ENCODE measurements at places on chromosomes 3 and 15.
A peak's percentile ranks its signal among the peaks of the same experiment; 100 is the strongest.

DNA sequence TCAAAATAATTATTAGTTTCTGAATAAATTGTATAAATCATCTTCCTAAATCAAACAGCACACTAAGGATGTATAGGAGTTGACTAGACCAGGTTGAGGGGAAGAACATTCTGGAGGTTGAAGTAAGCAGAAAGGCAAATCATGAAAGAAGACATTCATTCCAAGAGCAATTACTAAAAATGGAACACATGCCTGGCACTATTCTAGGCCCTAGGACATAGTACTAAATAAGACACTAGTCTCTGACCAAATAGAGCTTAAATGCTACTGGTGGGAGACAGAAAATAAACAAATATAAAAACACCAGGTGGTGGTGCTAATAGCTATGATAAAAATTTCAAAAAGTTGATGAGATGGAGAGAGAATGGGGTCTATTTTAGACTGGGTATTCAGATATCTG lies 190.1 kb downstream of the TBC1D5 start:
- DNase-seq = no peak

DNA sequence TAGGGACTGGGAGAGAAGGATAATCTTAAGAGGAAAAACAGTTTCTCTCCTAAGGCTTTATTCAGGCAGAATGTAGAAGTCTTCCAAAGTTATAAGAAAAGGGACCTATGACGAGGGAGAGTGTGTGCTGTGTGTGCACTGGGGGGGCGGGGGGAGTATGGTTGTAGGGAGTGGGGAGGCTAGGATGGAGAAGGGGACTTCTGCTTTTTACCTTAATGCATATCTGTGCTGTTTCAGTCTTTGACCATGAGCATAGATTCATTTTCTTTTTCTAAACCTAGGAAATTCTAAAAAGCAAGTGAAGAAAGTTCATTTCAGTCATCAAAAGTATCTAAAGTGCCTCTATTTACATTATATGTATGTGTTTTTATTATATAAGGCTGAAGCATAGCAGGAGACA lies 52.6 kb upstream of the RASA2 start:
- no peak for DNase-seq

DNA sequence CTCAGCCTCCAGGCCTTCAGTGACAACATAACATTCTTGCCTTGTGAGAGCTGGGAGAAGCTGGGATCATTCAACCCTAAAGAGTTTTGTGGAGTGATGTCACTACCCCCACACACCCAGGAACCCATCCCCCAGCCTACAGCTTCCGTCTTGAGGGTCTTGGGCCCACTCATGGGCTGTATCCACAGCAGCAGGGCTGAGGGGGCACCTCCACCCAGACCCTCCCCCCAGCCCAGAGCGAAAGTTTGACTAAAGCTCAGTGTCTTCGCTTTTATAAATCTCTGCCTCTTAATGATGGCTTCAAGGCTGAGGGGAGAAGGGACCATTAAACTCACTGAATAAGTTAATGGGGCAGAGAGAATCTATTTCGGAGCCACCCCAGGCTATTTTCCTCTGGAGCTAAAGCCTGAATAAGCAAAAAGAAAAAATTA lies 23.8 kb downstream of the NTRK3 start:
- DNase-seq = no peak

GRCh38 chr3:14307656-14308302 lies 94.6 kb upstream of the SLC6A6 start:
- DNase-seq = no peak

DNA sequence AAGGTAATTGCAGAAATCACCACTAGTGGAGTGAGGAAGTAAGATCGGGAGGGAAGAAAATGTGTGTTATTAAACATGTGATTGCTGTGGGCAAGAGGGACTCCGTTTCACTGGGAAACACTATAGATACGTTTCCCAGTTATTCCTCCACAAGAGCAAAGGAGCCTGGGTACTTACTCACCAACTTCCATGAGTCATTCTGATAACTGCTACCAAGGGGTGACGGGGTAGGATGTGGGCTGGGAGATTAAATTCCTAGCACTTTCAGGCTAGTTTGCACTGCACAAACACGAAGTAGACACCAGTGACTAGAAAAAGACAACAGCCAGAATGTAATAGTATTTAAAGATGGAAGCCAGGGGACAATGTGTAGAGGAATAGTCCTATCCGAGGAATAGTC lies 812.9 kb upstream of the CFAP20DC start:
- no peak for DNase-seq

GRCh38 chr3:172582712-172583111 lies 59.5 kb upstream of the TNFSF10 start:
- DNase-seq = no peak

GRCh38 chr3:57872606-57873005 lies 116.5 kb downstream of the SLMAP start:
- no peak for DNase-seq

DNA sequence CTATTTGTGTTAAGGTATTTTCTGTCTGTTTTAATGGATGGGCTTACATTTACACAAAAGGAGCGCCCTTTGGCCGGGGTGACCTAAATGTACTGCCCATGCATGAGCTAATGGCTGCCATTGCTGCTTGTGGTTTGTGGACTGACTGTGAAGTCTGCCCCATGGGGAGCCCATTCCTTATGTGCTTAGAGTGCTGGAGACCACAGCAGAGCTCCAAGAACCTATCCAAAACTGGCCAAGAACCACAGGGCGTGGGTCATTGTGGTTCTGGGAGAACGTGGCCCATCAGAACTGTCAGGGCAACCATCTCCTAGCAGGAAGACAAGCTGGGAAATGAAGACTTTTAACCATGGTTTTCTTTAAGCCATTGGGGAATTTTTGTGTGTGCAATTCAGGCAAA lies 105.3 kb downstream of the CHDH start:
- no peak for DNase-seq

GRCh38 chr3:158700559-158700958 lies 28.1 kb upstream of the LXN start:
- peak; percentile 29 for DNase-seq

GRCh38 chr3:115666920-115667737 lies 43.8 kb downstream of the GAP43 start:
- no peak for DNase-seq

DNA sequence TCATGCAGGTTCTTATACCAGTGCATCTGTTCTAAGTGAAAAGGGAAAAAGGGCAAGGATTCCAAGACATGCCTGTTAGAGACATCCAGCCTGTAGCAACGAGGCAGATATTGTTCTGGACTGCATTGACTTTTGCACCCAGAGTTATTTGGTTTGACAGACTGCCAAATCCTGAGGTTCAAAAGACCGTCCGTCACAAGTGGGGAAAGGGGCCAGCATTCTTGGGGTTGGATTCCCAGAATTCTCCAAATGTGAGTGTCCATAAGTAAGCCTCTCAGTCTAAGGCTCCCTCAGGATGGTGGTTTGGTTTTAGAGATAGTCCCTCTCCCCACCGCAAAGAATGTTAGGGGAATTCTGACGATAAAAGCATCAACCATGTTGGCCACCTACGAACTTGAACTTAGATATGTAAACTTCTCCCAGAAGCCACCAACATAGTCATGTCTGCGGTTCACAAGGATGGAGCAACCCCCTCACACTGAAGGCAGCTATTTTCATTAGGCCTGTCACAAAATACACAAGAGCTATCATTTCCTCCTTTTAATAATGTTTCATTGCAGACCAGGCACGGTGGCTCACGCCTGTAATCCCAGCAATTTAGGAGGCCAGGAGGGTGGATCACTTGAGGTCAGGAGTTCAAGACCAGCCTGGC lies 13.6 kb upstream of the LACTB start:
- DNase-seq = no peak

DNA sequence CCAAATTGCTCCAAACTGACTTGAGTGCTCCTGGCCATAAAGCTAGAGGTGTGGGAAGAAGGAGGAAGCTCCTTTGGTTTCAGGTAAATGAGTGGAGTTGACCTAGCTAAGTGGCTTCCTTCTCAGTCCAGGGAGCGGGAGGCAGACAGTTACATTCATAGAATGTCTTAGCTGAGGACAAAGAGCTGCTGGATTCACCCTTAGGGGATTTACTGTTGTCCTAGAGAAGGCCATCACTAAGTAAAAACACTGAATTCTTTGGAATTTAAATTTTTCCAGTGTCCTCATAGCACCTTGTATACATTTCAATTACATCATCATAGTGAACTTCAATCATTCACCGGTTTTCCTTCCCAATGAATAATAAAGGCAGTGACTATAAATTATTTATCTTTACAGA lies 27.3 kb upstream of the NANOGP8 start:
- no peak for DNase-seq

DNA sequence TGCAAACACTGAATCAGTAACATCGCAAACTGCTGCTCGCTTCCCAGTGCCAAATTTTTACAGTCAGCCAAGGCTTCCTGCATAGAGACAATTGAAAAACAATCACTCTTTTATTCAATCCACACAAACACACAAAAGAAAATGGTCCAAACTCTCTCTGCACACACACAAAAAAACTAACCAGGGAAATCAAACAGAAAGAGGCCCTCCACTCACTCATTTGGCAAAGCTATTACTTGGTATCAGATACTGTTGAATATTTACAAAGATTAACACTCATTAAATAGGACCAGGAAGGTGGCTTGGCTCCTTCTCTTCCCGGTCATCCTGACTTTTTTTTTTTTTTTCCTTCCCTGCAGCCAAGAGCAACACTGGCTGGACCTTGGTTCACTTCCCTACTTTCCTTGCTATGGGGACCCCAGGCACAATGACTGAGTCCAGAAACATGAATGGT lies 62.4 kb upstream of the SPATA12 start:
- no peak for DNase-seq

- DNase-seq = peak; percentile 39
These were observed 76.9 kb downstream of the HES1 start for GRCh38 chr3:194212845-194213331.

GRCh38 chr3:72320955-72321303 lies 527.3 kb downstream of the SHQ1 start:
- no peak for DNase-seq

- no peak for DNase-seq
These were observed 67.7 kb upstream of the ROPN1 start for GRCh38 chr3:124059580-124059979.

DNA sequence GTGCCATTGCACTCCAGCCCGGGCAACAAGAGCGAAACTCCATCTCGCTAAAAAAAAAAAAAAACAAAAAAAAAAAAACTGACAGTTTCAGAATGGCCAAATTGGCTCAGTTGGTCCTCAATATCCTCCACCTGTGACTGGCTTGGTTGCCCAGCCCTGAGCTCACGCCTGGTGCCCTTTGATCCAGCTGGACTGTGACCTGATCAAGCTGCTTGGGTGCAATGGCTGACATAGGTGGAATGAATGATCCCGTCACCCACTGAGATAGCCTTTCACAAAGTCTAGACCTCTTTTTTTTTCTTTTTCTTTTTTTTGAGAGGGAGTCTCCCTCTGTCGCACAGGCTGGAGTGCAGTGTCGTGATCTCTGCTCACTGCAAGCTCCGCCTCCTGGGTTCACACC lies 254.6 kb downstream of the FOXP1 start:
- no peak for DNase-seq

DNA sequence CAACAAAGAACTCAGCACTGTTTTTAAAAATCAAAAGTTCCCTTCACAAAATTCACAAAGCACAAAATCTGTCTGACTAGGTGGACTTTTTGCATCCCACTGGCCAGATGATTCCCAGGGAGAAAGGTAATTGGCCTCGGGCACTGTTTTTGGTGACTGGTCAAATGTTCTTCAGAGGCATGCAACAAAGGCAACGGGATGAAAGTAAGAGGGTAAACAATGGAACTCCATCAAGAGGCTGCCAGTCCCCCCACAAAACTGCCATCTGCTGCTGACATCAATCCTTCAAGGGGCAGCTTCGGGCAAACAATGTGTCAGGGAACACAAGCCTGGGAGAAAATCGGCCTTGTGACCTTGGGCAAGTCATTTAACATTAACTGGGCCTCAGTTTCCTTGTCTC lies 3.3 kb downstream of the SRGAP3 start:
- no peak for DNase-seq

GRCh38 chr15:42037656-42038055 lies 16.8 kb upstream of the PLA2G4E start:
- DNase-seq = no peak

- no peak for DNase-seq
These were observed 810.2 kb upstream of the ALCAM start for GRCh38 chr3:104556372-104557078.

GRCh38 chr3:72539856-72540255 lies 308.4 kb downstream of the SHQ1 start:
- DNase-seq = no peak

DNA sequence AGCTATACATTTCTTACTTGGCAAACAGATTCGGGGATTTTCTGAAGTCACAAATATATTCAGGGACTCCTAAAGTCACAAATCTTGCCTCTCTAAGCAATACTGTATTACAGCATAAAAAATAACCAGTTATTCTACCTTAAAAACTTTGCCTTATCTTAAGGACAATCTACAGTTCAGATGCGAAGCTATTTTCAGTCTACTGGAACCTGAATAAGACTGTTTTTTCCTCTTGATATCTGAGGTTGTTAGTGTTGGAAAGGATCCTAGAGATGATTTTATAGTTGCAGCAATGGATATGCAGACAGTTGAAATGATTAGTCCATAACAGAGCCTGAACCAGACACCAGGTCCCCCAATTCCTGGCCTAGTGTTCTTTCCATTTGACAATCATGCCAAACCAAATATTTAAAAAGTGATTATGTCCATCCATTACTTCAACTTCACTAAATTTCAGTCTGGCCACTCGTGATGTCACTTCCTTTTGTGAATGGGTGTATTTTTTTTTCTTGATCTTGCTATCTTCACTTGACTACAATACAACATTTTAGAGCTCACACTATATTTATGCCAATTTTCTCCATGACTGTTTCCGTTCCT lies 1.8 kb downstream of the HDGFL3 start:
- DNase-seq = peak; percentile 31

DNA sequence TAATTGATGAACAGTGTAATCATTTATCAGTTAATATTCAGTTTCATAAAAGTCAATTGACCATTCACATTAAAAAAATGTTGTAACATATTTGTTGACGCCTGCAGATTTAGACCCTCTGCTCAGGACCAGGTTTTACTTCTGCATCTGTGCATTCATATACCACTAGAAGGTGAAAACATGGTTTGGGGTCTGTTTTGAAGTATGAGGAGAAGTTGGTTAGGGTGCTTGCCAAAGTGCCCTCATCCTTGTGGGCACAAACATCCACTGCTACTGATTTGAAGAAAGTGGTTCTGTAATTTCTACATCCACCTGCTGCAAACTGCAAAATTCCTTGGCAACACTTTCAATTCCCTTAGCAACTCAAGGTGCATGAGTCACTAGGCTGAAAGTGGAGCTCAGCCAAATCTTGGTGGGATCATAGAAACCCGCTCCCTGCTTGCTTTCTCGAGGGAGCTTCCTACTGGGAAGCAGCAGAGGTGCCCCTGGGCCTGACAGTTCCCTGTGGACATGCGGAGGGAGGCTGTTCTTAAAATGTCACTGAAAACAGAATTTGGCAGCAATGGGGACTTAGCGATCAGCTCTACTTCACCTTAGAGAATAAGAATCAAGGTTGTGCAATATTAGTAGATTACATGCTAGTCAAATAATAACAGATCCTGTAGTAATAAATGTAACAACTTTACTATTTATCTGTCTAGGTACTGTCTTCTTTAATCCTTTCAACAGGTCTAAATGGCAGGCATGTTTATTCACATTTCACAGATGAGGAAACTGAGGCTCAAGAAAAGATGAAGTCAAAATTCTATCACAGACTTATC lies 301.0 kb upstream of the TBL1XR1 start:
- no peak for DNase-seq

All from erythroblast (primary cell).